AG10803 (cell line): ENCODE measurements at places on chromosomes 11 and 22.
A peak's percentile ranks its signal among the peaks of the same experiment; 100 is the strongest.

GRCh38 chr11:123144707-123145106 is 50.3 kb downstream of the CLMP start:
- no peak for DNase-seq

DNA sequence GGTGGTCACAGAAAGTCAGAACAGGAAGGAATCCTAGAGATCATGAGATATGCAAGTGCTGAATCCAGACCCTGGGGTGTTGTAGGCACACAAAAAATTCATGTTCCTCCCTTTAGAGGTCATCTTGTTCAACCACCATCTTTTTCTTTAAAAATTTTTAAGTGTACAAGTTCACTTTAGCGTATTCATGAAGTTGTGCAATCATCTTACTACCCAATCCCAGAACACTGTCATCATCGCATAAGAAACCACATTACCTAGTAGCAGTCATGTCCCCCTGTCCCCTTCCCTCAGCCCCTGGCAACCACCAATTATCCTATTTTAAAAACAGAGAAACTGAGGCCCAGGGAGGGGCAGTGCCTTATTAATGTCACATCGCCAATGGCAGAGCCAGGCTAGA is 20.3 kb upstream of the WNT11 start:
- no peak for DNase-seq

- DNase-seq, result no peak
These were observed 196.4 kb downstream of the LARGE1 start for GRCh38 chr22:33723915-33724314.

GRCh38 chr22:47515384-47516125 is 753.1 kb downstream of the TBC1D22A start:
- peak; percentile 7 for DNase-seq

DNA sequence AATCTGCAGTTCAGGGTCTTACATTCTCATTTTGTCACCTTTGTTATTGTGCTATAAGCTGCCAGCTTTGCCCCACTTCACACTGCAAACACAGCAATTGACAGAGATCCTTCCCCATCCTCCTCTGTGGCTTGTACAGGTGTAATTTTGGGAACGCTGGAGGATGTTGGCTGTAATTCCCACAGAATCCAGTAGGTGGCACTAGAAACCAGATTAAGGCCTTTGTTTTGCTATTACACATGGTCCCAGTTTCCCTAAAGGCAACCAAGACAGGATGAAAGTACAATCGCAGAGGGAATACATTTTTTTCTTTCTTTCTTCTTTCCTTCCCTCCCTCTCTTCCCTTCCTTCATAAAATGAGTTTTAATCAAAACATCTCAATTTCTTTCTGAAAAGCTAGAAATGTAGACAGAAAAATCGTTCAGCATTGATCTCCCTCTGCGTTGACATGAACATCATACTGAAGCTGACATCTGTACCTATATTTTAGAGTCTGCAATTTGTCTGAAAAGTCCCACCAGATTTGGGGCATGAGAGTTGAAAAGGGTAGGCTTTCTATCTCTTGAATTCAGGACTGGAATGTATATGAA is 21.3 kb upstream of the NELL1 start:
- peak; percentile 39 for DNase-seq

DNA sequence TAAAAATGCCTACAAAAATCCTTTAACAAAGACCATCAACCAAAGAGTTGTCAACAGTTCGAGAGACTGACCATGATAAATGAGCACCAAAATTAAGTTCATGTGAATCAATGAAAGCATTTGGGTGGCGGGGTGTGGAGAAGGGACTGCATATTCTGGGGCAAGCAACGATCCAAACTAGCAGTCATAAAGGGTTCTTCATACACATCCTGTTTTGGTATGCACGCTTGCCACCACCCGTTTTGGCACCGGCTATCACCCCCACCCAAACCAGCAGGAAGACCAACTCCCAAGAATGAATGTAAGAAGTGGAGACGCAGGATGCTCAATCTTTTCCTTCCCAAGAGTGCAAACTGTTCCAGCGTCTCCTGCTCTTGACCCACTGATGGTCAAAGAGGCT is 80.8 kb downstream of the SGSM3 start:
- DNase-seq, result peak; percentile 75

GRCh38 chr11:8235925-8236324 is 27.8 kb downstream of the LMO1 start:
- no peak for DNase-seq

DNA sequence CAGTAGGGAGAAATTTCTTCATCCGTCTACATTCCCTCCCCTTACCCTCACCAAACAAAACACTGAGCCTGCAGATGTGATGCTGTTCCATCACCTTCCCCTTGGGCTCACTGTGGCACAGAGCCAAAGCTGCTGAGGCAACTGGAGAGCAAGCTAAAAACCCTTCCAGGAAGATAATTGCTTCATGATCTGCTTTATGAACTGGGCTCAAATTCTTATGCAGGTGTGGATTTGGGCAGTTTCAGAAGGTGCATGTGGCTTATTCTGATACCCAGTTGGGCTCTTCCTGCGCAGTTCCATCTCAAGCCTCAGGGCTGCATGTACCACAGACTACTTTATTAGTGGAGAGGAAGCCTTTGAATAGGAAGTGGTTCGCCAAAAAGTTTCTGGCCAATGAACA is 58.3 kb downstream of the AAMDC start:
- DNase-seq, result peak; percentile 66

DNA sequence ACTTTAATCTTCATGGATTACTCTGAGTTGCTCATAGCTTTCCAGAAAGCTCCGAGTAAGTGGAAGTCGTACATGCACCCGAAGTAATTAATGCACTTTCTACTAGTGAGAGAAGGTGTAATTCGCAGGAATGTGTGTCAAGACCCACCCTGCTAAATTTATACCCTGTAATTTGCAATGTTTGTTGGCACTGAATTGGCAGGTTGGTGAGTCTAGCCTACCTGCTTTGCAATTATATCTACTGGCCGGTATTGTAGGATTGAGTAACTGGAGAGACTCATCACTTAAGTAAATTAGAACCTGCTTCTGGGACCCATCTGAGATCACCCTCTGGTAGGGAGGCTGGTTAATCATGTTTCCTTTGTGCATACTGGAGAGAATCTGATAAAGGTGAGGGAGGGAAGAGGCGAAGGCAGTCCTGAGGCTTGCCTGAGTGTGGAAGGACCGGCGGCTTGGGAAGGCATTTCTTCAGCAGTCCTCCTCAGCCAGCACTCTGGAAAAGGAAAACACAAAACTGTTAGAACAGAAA is 63.3 kb downstream of the LDLRAD3 start:
- DNase-seq, result no peak

- no peak for DNase-seq
These were observed 37.5 kb downstream of the PPARA start for GRCh38 chr22:46187862-46188261.

DNA sequence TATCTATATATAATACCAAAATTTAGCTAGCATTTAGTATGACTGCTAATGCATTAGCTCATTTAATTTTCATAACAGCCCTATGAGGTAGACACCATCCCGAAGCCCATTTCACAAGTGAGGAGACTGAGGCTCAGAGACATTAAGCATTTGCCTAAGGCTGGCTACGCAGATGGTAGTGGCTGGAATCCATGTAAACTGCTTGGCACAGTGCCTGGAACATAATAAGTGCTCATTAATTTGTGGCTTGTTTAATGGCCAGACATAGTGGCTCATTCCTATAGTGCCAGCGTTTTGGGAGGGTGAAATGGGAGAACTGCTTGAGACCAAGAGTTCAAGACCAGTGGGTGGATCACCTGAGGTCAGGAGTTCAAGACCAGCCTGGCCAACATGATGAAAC is 17.8 kb upstream of the TP53I11 start:
- DNase-seq, result no peak

GRCh38 chr11:70650075-70650909 is 252.0 kb downstream of the CTTN start:
- peak; percentile 47 for DNase-seq

DNA sequence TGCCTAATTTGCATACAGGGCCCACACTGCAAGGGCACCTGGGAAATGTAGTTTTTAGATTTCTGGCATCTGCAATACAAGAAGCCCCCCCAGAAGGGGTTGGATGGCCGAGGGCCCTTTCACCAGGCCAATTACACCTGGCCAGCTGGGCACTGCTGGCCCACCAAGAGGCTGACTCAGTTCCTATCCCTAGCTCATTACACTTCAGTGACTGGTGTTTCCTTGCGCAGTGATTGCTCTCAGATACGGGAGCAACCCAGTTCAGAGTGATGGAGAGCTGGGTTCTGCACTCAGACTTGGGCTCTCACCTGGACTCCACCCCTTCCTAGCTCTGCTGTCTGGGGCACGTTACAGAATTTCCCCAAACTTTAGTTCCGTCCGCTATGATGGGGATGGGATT is 81.1 kb upstream of the SHANK2 start:
- no peak for DNase-seq

DNA sequence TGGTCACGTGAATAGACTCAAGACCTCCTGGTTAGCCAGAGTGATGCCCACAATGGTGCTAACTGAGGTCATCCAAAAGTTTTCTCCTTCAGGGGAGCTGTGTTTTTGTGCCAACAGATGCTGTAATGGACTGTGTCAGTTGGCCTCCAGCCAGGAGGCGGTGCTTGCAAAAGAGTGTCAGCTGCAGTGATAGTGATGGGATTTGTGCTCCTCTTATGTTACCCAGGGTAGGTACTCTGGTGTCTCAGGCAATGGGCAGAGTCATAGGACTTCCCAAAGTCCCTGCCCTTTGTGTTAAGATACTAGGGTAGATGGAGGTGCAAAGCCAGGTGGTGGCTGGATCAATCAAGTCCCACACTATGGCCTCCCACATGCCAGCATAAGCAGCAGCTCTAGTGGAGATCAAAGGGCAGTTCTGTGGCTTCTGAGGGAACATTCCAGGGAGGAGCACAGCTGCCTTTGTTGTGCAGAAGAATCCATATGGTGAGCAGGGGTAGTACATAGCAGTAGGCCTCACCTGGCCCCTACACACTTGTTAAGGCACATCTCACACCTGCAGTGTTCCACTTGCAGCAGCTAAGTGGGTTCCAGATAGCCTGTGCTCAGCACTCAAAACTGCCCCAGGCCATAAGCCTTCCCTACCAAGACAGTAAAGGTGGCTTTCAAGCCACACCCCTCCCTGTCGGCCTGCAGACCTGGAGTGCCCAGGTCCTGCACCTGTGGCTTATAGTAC is 9.4 kb upstream of the FANCF start:
- no peak for DNase-seq

GRCh38 chr11:28836285-28837081 is 728.3 kb downstream of the METTL15 start:
- DNase-seq, result peak; percentile 99

GRCh38 chr11:17766590-17766989 is 32.0 kb downstream of the KCNC1 start:
- DNase-seq, result no peak
